Mononuclear cell (primary cell): ENCODE measurements at places on chromosomes 4 and X. TPM values are rescaled to one million over a fixed set of nuclear protein-coding genes. Genes with fewer than 3 reads are reported as not detected.

The RASSF6 gene
- 0.10 TPM for total RNA-seq

The TRPC5OS gene
- total RNA-seq = 0.10 TPM

The PLAC8 gene
- 354 TPM for total RNA-seq

The CD40LG gene
- 18.4 TPM for total RNA-seq

The SPANXN3 gene
- not detected for total RNA-seq

The DIPK2B gene
- not detected for total RNA-seq

The UCHL1 gene
- total RNA-seq = not detected

The FOXP3 gene
- total RNA-seq = 0.94 TPM

The DCLK2 gene
- 0.31 TPM for total RNA-seq

The NALF2 gene
- under 0.01 TPM for total RNA-seq

The DCK gene
- 38.4 TPM for total RNA-seq
